ENCODE measurements at places on chromosomes 1 and 21.
A peak's percentile ranks its signal among the peaks of the same experiment; 100 is the strongest.

DNA sequence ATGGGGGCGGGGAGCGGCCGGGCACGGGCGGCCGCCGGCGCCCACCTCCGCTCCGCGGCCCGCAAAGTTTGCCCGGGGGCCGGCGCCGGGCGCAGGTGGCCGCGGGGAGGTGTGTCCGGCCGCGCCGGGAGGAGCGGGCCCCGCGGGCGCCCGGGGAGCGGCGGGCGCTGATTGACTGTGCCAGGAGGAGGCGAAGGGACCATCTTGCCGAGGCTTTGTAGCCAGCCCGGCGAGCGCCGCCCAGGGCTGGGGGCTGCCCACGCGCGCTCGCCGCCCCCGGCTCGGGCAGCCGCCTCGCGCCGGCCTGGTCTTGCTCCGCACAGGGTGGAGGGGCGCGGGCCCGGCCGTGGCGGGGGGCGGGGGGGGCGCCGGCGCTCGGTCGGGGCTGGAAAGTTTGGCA lies 432 bp downstream of the EPHB2 start:
- DNase-seq, result no peak

DNA sequence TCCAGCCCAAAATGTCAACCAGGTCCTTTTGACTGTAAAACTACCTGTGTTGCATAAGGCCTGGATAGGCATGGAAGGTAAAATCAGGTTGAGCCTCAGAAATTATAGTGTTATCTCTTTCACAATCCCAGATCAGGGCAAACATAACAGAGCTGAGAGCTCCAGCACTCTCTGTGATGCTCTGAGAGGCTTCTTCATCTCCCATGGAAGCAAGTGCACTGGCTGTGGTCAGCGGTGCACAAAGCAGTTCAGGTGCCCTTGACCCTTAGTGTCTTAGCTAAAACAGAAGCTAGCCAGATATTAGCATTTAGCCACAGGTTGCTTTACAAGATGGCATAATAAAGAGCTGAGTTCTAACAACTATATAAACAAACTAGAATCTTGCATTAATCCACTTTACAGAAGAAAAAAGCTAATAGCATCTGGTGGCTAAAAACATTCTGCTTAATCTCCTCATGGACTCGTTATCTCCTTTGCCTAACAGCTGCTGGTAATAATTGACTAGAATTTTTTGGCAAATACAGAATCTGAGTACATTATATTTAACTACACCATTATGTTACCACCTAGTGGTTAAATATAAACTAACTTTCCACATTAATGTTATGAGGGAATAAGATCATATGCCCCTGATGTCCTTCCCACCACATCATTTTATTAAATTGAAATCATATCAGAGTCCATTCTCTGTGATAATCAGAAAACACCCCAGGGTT lies 25.6 kb upstream of the POGK start:
- DNase-seq, result no peak

GRCh38 chr1:24928689-24929397 lies 1.2 kb downstream of the RUNX3 start:
- no peak for DNase-seq

- DNase-seq, result peak; percentile 77
These were observed 62.5 kb downstream of the TMCO4 start for GRCh38 chr1:19737104-19737825.

GRCh38 chr1:16393570-16394521 lies 26.8 kb downstream of the SZRD1 start:
- no peak for DNase-seq

GRCh38 chr1:40272653-40273213 lies 14.7 kb downstream of the ZMPSTE24 start:
- no peak for DNase-seq

DNA sequence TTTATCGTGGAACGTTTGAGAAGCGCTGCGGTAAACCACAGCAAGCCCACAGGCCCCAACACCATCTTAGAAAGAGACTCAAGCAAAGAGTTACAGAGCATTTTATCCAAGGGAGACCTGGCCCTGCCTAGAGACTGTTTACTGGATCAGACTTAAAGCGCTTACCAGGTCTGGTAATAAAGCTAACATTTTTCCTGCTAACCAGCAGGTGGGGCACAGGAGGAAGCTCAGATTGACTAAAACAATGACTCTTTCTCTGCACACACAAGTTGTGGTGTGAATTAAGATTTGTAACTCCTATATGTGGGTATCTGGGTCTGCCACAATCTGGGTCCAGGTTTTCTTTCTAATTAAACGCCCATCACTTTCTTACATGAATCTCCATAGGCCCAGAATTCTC lies 136.5 kb upstream of the ETS2 start:
- peak; percentile 50 for DNase-seq

GRCh38 chr1:212822956-212823355 lies 24.5 kb downstream of the SPATA45 start:
- DNase-seq, result no peak

DNA sequence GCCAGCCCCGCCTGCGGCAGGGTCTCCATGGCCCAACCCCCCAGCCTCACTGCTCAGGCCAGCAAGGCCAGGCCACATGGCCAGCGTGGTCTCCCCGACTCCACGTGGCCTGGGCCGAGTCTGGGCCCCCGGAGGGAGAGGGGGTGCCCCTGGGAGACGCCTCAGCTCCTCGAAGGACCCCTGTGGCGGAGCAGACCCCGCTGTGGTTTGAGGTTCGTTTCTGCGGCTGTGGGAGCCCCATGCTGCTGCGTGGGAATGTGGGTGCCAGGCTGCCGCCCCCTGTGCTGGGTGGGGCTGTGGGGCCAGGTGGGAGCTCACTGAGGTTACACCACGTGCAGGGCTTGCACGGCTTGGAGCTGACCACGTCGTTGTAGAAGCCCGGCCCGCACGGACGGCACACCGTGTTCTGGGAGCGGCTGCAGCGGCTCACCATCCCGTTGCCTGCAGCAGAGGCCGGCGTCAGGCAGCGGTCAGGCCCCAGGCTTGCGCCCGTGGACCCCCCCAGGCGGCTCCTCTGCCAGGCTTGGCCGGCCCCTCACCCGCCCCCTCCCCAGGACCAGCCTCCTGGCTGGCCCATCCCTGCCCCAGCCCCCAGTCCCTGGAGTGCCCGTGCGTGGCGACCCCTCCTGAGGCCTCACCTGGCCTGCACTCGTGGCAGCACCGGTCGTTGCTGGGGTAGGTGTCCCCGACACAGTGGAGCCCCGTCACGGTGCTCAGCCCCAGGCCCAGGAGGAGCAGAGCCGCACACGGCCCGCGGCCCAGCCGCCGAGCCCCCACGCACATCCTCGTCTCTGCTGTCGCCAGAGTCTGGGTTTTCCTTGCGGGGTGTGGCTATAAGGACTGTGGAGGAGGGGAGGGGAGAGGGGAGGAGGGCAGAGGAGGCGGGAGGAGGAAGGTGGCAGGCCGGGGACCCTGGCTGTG lies at the start of gene TNFRSF4:
TNFRSF4 (minus strand) TSS at position 809 of the 921 bp plus-strand sequence; CDS start at position 783, 26 bp downstream.
- DNase-seq, result no peak

GRCh38 chr1:12697397-12697796 lies 18.5 kb upstream of the AADACL3 start:
- DNase-seq, result no peak

DNA sequence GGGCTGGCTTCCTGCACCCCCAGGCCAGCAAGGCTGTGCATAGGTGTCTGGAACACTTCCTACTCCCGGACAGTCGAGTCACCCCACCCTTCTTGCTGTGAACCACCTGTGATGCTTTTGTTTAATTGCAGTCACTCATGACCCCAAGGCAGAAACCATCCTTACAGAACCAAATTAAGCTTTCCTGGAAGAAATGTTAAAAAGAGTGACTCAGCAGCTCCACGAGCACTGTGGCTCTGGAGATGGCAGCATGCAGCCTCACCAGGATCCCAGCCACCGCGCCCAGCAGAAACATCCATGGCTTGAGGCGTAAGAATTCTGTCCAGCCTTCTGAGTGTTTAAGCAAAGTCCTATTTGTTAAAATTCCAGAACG lies 28.8 kb downstream of the SNAP47 start:
- DNase-seq, result peak; percentile 91

DNA sequence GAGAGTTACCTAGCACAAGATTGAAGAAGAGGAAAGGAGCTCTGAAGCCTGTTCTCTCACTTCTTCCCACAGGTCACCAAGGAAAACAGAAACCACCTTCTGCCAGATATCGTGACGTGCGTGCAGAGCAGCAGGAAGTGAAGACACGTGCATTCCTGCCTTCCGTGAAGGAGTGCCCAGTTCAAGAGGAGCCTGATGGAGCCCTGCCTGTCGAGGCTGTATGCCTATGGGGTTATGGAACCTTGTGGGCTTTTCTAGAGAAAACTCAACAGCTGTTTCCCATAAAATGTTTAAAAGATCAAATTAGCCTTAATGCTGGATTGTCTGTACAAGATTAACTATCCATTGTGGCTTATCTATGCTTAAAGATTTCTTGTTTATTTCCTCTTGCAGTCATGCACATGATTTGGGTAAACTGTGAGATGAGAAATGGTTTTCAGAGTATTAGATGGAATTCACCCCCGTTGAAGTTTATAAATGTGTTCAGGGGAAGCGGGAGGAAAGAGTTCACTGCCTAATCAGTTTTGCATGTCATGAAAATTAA lies 27.8 kb downstream of the NTPCR start:
- peak; percentile 90 for DNase-seq

DNA sequence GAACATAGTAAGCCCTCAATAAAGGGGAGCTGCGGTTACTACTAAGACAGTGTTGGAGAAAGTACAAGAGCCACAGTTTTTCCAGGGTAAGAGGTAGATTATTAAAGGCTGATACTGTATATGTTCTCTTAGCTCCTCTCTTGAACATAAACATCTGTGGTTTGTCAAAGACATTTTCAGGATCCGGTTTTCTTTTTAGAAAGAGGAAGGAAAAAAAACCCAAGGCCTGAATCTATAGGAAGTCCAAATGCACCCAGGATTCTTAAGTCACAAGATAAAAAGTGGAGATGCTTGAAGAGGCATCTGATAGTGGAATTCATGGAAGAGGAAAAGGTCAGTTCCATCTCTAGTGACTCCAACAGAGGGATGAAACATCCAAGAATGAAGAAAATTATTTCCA lies 24.6 kb upstream of the SLC45A3 start:
- no peak for DNase-seq

GRCh38 chr1:182080955-182081582 lies 19.6 kb upstream of the ZNF648 start:
- peak; percentile 40 for DNase-seq

DNA sequence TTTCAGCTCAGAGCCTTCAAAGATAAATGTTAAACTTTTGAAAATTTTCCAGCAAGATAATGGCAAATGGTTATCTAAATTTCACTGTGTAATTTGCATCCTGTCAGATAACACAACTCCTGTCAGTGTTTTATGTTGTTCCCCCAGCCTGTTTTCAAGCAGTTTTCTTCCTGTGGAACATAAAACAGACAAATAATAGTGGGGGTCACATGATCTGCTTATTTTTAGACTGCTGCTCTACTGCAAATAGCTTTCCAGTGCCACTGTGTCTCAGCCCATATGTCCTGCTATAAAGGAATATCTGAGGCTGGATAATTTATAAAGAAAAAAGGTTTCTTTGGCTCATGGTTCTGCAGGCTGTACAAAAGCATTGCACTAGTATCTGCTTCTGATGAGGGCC lies 32.2 kb downstream of the FMO3 start:
- no peak for DNase-seq

DNA sequence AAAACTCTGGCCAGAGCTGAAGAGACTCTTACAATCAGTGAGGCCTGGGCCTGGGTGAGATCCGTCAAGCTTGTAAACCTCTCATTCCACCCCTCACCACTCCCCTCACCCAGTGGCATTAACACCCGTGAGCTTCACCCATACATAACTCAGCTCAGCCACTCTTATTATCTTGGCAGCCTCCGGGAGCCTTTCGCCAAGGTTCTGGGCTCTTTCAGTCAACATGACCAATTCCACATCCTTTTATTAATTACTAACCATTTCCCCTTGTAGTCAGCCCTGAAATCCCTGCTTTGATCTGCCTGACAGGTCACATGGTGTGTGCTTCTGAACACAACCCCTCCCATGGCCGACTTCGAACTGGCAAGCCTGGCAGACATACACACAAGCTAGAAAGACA lies 134.8 kb downstream of the SETD4 start:
- peak; percentile 90 for DNase-seq
